ENCODE measurements at places on chromosomes 12 and 14.

DNA sequence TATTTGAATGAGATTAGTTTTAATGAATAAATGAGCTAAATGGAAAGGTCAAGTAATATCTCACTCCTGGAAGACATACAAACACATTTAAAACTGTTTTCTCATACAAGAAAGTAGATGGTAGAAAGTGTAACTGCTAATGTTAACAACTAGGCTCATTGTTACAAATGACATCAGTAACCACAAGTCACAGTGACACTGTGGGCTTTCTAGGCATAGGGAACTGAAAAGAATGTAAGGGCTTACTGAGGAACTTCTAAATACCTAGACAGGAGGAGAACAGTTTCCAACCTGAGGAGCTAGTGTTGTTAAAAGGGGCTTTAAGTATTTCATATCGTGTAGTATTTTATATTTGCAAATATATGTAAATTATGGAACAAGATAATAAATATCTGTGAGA is 17.5 kb upstream of the ERGIC2 start:
- DNase-seq = no peak

GRCh38 chr14:103194256-103195045 is 71.2 kb downstream of the TNFAIP2 start:
- DNase-seq = no peak

GRCh38 chr14:102452302-102452701 is 57.3 kb downstream of the ANKRD9 start:
- no peak for DNase-seq

- DNase-seq = no peak
These were observed 11.8 kb downstream of the USP30 start for GRCh38 chr12:109064143-109064542.

GRCh38 chr12:109681986-109682707 is 31.5 kb upstream of the FAM222A start:
- DNase-seq = no peak
